ENCODE measurements at places on chromosomes 7 and 10.
A peak's percentile ranks its signal among the peaks of the same experiment; 100 is the strongest.

DNA sequence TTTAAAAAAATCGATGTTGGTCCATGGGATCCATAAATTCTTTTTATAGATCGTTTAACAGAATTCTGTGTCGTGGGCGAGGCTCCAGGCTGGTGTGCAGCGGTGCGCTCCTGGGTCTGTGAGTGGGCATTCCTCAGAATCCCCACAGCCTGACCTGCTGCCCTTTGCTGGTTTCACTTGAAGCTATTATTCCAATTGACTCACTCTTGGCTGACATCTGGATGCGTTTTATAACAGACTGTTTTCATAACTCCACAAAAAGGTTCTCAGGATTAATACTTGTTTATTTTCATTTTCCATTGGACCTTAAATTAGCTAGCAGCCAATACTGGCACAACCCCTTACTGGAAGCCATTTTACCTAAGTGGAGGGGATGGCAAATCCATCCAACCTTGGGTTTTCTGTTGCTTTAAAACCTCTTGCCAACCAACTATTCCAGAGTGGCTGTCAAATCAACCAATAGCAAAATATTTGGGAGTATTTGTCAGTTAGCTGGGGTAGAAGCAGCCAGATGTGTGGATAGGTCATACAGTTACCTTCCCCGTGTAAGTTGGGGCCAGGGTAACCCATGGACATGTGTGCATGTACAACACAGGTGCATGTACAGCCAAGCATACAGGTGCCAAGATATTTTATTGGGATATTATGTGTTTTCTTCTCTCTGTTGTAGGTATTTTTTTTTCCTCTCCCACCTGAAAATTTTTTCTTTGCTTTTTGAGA, 160.7 kb upstream of the ZNF32 start:
- no peak for DNase-seq

DNA sequence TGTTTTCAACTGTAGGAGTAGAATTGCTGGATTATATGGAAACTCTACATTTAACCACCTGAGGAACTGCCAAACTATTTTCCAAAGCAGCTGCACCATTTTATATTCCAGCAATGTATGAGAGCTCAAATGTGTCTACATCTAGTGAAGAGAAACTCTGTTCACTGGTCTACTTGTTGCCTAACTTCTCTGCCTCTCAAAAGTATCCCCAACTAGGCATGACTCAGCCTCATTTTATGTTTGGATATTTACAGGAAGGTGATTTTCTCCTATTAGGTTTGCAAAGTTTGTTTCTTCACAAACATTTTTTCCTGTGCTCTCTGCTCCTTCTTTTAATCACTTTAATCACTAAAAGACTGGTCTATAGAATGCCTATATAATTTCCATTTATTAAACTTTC, 37.1 kb upstream of the SRI start:
- no peak for DNase-seq

- no peak for DNase-seq
Measured at GRCh38 chr7:87369216-87369615, 23.8 kb downstream of the CROT start.

DNA sequence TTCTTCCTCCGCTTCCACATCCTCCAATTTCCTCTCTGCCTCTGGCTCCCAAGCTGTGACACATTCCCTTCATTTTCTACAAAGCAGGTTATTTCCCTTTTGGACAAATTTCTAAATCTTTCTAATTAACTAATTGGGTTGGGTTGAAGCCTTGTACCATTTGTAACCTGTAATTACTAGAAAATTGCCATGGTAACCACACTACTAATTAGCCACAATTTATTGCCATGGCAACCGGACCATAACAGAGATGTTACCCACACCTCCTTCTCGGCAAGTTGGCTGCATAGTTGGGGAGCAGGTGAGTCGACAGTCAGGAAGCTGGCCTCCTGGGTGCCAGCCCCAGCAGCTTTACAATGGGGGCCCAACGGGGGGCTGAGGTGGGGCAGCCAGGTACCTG, 61.6 kb downstream of the GOLGA7B start:
- no peak for DNase-seq

GRCh38 chr7:43876976-43877745, 7.8 kb upstream of the MRPS24 start:
- DNase-seq: no peak

DNA sequence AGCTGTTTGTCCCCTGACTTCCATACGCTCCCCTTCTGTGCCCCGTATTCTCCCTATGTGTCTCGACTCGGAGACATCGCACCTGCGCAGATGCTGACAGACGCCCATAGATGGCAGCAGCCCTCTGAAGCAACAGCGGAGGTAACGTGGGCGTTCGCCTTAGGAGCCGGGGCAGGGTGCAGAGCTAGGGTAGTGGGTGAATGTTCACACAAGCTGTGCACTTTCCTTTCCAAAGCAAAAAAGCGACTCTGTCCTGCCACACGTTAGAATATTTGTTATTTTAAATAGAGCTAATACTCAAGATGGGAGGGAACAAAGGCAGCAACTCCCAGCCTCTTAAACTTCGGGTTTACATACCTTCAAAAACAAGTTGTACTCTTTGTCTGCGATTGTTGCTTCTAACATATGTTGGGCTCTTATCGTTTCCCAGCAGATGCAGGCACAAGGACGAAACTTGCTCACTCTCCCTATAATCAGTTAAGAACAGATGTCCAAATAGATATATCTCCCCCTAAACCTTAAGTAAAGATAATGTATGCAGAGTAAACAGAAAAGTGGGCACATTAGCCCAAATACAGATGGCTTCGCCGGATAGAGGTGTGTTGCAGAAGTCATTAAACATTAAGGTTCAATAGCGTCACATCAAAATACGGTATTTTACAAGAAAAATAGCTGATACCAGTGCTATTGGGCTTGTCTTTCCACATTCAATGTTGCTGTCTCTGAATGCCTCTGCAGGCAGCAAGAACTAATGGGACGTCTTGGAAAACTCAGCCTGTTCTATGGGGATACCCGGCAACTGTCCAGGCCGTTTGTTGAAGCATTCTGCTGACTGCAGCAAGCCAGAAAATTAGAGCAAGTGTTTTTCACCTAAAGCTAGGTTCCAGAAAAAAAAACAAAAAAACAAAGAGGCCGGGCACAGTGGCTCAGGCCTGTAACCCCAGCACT, 340.3 kb upstream of the PRKCQ start:
- peak; percentile 67 for DNase-seq

DNA sequence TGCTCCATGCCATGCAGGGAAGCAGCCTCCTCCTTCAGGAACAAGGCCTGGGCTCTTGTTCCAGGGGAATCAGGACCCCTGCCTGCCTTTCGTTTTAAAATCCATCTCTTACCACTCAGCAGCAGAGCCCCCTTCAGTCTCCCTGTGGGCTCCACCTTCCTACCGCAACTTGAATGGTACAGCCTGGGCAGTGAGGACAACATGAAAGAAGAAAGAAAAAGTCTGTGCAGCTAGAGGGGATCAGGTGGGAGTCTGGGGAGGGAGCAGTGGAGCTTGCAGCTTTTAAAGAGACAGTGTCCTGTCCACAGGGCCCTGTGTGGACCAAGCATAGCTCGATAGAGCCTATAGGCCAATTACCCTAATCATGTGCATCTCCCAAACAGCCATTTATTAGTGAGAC, 3.7 kb downstream of the PLXNA4 start:
- DNase-seq: no peak

DNA sequence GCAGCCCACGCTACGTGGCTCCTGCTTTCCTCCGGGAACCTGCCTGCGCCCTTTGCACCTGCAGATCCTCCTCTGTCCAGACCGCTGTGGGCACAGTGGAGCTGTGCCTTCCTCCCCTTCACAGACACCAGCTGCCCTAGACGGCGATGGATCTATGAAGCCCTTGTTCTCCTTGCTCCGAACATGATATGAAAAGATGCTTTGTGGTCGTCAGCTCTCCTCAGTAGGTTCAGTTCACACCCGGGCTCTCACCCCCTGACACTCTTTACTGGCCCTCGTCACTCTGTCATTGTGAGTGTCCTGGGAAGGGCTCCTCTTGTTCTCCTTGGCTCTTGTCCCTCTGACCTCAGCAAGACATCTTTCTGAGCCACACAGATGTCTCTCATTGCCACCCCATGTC, 4.2 kb downstream of the ZNF488 start:
- DNase-seq: peak; percentile 57

DNA sequence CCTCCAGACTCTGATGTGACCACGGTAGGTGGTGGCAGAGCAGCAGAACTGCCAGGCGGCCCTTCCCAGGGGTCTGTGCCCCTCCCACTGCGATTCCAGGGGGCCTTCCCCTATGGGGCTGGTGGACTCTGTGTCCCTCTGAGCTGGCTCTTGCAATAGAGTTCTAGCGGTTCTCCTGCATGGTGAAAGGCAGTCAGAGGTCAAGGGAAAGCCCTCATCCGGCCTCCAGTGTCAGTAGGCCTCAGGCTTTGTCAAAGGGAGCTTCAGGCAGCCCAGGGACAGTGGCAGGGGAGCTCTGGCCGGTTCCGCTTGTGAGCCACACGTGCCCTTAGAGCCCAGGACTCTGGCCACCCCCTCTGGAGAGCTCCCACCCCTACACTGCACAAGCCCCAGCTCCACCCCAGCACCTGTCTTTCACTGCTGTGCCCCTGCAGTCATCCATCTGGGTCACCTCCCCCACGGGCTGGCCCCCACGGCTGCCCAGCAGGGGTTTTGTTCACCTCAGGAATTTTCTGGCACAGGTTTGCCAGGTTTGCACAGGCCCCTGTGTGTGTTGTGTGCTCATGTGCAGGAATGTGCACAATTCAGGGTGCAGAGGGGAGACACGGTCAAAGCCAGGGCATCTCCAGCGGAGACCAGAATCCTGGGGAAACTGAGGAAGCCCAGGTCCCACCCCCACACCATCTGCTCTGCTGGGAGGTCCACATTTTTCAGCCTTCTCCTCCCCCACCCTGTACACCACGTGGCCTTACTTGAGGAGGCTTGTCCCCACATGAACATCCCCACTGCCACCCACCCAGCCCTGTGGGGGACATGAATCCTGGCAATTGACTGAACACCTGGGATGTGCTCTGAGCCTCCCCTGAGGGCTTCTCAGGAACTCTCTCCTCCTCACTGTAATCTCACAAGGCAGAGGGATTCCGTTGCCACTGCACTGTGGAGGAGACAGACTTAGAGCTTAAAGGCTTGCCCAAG, 23.8 kb downstream of the C10orf105 start:
- no peak for DNase-seq

DNA sequence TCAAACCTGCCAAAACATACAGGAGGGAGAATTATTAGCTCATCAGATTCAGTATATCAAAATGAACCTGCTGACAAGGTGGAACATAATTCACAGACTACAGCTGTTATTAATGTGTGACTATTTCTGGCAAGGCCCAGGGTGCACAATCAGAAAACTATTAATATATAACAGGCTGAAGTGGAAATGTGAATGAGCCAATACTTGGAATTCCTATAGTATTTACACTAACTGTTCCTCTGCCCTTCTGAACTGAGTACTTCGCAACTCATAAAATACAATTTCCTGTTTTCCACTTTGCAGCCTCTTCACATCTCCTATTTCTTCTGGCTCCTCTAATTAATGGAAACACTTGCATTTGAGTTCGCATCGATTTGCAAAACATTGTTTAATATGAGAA, 330.8 kb downstream of the DPP6 start:
- DNase-seq: no peak

GRCh38 chr10:77195101-77195500, 442.5 kb downstream of the KCNMA1 start:
- no peak for DNase-seq

DNA sequence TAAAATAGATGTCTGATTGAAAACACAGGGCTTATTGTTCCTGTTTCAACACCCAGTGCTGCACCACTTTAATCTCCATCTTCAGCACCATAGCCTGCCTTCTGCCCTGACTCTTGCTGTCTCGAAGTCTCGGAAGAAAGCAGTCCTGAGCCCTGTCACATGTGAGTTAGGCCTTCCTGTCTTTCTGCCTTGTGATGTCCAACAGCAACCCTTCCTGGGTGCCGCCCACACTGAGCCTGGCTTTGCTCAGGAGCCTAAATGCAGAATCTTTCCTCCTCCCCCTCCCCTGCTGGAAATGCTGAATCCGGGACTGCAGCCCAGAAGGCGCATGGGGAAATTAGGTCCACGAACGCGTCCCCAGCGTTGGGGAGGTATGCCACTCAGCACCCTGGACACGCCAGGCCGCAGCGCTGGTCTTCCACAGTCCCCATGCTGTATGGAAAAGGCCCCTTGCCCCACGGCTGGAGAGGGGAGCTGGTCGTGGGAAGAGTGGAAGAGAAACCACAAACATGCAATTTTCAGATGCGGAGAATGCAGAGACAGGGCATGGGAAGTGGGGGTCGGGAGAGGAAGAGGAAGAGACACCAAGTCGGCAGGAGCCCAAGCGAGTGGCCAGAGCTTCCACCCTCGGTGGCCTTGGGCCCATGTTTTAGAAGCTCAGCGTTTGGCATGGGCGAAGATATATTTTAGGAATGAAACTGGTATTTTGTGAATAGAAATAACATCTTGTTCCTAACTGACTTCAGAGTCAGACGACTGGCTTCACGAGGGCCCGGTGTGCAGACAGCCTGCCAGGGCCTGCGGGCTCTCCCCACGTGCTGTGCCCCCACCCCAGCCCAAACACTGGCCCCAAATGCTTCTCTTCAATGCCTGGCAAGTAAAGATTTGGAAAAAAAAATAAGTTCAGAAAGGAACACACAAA, 656.1 kb upstream of the FOXK1 start:
- no peak for DNase-seq

GRCh38 chr10:36700123-36700522, 425.3 kb upstream of the ANKRD30A start:
- DNase-seq: no peak

- DNase-seq: no peak
Measured at GRCh38 chr10:116768786-116769185, 26.4 kb upstream of the HSPA12A start.

GRCh38 chr10:123284022-123284421, 129.8 kb downstream of the BUB3 start:
- DNase-seq: no peak

DNA sequence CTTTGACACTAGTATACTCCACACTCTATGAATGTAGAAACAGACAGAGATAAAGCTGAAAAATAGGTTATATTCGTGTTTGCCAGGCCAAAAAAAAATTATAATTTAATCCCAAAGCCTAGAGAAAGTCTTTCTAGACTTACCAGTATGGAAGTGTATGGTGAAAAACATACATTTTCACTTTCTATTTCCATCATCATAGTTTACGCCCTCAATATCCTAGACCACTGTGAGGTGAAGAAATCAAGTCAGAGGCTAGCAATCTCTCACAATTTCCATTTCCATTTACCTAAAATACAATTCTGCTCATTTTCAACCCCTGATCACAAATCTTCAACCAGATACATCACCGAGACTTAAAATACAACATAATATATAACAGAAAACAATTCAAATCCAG, 16.2 kb downstream of the GPR22 start:
- DNase-seq: no peak

GRCh38 chr10:97852277-97852676, 2.6 kb downstream of the GOLGA7B start:
- no peak for DNase-seq

Measured in C1 segment of cervical spinal cord (tissue), 14 donors.